Osteoblast (primary cell): ENCODE measurements at places on chromosomes 12 and 14. TPM values are rescaled to one million over a fixed set of nuclear protein-coding genes. Genes with fewer than 3 reads are reported as not detected.

PLBD1 gene
- 2.9 and 4.7 TPM in 2 replicates for total RNA-seq

SIVA1 gene
- 57.2 and 62.2 TPM in 2 replicates for total RNA-seq

CCDC63 gene
- not detected in 2 replicates for total RNA-seq

CCDC38 gene
- total RNA-seq: under 0.01 TPM in 2 replicates

LRRC10 gene
- total RNA-seq: not detected in 2 replicates

DNA sequence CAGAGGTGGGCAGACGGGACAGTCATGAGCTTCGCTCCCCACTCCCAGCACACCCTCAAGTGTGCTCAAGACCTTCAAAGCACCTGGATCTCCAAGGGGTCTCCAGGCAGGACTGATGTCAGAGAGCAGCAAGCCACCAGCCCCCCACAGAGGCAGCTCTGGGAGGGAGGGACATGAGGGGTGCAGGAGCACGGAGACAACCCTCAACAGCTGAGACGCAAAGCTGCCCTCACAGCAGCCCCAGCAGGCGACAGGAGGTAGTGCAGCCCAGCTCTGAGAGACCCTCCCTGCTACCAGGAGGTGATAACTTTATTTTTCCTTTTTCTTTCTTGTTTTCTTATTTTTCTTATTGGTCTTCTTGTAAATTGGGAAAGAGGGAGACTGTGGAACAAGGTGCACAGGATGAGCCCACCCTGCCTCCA lies 17.9 kb downstream of the SIVA1 start:
- DNase-seq: peak; percentile 94
- H3K27me3 ChIP-seq: no peaks in the 10 kb centered on the region
- H3K27ac ChIP-seq: no peak overlapping the region

DNA sequence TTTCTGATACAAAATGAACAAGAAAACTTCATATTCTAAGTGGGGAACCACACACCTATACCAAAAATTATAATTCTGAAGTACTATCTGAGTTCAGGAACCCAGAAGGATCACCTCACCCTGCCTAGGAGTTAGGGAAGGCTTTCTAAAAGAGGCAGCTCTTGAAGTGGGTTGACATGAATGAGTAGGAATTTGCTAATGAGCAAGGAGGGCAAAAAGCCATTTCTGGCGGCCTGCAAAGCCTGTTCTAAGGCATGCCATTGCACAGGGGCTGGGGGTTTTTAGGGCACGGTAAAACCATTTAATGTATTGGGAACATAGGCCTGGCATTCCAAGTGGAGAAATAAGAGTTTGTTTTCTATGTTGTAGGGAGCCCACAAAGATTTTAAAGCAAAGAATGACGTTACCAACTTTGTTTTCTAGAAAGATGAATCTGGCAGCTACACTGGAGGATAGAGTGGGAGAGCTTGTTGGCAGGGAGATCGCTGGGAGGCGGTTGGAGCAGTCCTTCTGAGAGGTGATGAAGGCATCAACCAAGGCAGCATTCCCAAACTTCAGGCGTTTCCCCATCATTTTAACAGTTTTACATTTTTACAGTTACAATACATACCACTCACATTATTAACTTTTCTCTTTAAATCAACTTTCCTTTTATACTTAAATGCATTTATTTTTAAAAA lies 14.1 kb downstream of the IFT43 start:
- H3K36me3 ChIP-seq: peaks cover 56% of the 10 kb centered on the region
- H3K27me3 ChIP-seq: no peaks in the 10 kb centered on the region
- DNase-seq: no peak
- H3K27ac ChIP-seq: no peak overlapping the region
- H3K4me3 ChIP-seq: no peak overlapping the region

DNA sequence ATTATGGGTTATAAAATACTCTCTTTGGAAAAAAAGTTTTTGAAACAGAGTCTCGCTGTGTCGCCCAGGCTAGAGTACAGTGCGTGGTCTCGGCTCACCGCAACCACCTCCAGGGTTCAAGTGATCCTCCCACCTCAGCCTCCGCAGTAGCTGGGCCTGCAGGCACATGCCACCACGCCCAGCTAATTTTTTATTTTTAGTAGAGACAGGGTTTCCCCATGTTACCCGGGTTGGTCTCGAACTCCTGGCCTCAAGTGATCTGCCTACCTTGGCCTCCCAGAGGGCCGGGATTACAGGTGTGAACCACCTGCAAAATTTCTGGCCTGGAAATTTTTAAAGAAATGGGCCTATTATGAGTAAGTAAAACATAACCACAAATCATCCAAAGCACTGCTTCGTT lies 3.8 kb downstream of the USP15 start:
- no peak overlapping the region for H3K27ac ChIP-seq
- DNase-seq: no peak
- no peak overlapping the region for H3K4me3 ChIP-seq
- peaks cover 23% of the 10 kb centered on the region for H3K4me1 ChIP-seq

GRCh38 chr12:71607494-71608330 lies 55.9 kb downstream of the ZFC3H1 start:
- DNase-seq: no peak
- H3K4me3 ChIP-seq: no peak overlapping the region
- peaks cover 65% of the 10 kb centered on the region for H3K36me3 ChIP-seq
- H3K27me3 ChIP-seq: no peaks in the 10 kb centered on the region

- DNase-seq: no peak
- H3K36me3 ChIP-seq: no peaks in the 10 kb centered on the region
- no peak overlapping the region for H3K27ac ChIP-seq
Measured at GRCh38 chr12:121107681-121108080, 25.0 kb upstream of the P2RX7 start.

DNA sequence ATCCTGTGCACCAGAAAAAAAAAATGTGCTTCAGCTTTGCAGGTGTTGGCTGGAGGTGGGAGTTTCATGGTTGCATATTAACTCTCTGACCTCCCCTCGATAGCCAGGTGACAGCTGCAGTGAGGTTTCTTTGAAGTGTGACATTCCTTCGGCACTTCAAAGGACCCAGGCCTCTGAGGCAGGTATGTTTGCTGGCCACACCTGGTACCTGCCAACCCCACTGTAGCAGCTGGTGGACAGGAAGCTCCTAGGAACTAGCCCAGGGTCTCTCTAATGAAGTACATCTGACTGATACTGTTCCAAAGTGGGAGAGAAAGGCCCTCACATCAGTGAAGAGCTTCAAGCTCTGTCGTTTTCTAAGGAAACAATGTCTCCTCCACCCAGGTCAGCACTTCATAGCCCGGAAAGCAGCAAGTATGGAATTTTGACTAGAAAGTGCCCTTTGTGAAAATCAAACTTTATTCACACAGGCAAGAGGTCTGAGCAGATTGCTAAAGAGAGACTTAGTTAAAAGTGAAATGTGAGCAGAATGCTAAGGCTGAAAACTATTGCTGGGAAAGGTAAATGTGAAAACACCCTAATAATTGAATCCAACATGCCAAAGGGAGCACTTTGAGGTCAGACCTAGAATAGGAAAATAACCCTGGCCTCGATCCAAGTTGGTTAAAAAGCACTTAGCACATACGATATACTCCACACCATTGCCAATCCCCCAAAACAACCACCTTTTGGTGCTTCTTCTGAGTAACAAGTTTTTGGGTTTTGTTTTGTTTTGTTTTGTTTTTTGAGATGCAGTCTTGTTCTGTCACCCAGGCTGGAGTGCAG lies 71.3 kb downstream of the PHLDA1 start:
- H3K27ac ChIP-seq: no peak overlapping the region
- no peaks in the 10 kb centered on the region for H3K4me1 ChIP-seq
- no peak overlapping the region for H3K4me3 ChIP-seq
- no peaks in the 10 kb centered on the region for H3K36me3 ChIP-seq

DNA sequence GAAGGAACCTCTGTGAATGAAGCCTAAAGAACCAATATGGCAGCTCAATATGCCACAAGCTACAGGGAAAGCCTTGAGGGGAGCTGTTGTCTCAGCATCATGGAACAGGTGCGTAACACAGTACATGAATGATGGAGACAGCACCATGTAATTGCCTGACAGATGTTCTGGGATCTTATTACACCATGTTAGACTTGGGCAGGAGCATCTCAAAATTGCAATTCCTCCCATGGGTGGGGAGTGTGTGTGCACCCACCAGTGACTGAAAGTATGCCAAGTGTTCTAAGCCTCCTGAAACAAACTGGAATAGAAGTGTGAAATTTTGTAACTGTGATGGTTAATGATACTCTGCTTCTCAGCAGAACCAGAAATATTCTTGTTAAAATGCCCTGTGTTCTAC lies 151.0 kb upstream of the SRRM4 start:
- no peak overlapping the region for H3K27ac ChIP-seq
- H3K27me3 ChIP-seq: no peaks in the 10 kb centered on the region
- H3K36me3 ChIP-seq: no peaks in the 10 kb centered on the region
- no peaks in the 10 kb centered on the region for H3K4me1 ChIP-seq

- no peak within 1 kb of the TSS for H3K27ac ChIP-seq
- DNase-seq: no peak
- H3K4me3 ChIP-seq: peak within 1 kb of the TSS; percentile 57
- peaks cover 17% of the 10 kb centered on the region for H3K27me3 ChIP-seq
Measured at GRCh38 chr14:59919570-59920377, at the start of gene LRRC9. Gene LRRC9, plus strand, starts transcription at chr14:59920144.

- DNase-seq: no peak
- no peak overlapping the region for H3K4me3 ChIP-seq
- no peaks in the 10 kb centered on the region for H3K4me1 ChIP-seq
- H3K27ac ChIP-seq: no peak overlapping the region
- H3K36me3 ChIP-seq: no peaks in the 10 kb centered on the region
- no peaks in the 10 kb centered on the region for H3K27me3 ChIP-seq
Measured at GRCh38 chr12:40945772-40946171, 242.3 kb upstream of the PDZRN4 start.

GRCh38 chr12:105351523-105351922 lies 21.0 kb downstream of the C12orf75 start:
- H3K27me3 ChIP-seq: no peaks in the 10 kb centered on the region
- DNase-seq: no peak
- peaks cover 3% of the 10 kb centered on the region for H3K36me3 ChIP-seq
- H3K4me3 ChIP-seq: no peak overlapping the region
- no peak overlapping the region for H3K27ac ChIP-seq

- H3K27ac ChIP-seq: no peak overlapping the region
- H3K4me1 ChIP-seq: peaks cover 1% of the 10 kb centered on the region
- H3K4me3 ChIP-seq: no peak overlapping the region
- DNase-seq: no peak
Measured at GRCh38 chr12:93370947-93371346, 6.8 kb upstream of the NUDT4 start.

DNA sequence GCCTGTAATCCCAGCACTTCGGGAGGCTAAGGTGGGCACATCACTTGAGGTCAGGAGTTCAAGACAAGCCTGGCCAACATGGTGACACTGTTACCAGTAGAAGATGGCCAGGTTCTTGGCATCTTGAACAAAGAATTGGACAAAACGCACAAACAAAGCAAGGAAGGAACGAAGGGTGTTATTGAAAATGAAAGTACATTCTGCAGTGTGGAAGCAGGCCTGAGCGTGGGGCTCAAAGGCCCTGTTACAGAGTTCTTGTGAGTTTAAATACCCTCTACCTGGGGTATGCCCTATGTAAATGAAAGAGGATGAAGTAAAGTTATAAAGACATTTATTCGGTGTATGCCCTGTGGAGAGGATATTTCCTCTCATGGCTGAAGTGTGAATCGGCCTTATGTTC lies 20.8 kb upstream of the CDK17 start:
- H3K27me3 ChIP-seq: no peaks in the 10 kb centered on the region
- DNase-seq: no peak
- H3K4me3 ChIP-seq: no peak overlapping the region

DNA sequence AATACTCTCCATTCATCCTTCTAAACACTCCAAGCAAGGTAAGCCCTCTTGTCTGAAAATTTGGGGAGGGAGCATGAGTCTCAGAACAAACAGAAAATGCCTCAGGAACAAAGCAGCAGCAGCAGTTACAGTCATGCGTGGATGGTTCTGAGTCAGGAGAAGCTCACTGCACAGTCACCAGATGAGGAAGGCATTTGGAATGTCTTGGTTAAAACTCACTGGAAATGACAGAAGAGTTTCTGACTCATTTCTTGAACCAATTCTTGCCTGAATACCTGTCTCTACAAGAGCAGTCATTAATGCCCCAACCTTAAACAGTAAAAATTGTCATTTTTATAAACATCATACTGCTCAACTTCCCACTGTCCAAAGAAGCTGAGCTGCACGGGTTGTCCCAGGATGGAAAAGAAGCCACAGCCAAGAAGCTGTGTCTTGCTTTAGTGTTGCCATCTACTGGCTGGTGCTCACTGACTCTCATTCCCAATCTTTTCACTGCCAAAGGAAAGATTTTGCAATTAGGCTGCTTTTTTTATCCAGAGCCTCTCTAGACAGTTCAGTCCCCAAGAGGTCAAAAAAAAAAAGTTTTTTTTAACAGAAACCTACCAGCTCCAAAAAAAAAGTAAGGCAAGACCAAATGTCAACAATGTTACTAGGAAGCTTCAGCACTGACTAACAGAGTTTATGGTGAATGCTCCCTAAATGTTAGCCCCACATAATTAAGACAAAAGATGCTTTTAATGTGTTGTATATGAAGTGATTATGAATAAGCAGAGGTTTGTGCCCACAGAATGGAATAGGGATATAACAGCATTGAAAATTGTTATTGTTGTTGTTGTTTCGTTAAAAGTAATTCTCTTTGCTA lies 40.4 kb downstream of the KICS2 start:
- H3K4me3 ChIP-seq: peak overlapping the region; percentile 49
- H3K27me3 ChIP-seq: no peaks in the 10 kb centered on the region
